ENCODE measurements at places on chromosomes 11 and 22.

- DNase-seq = no peak
Observed at GRCh38 chr11:67022961-67023956, at the start of gene SYT12. Gene SYT12 (plus strand): TSS chr11:67023134. CDS start chr11:67030145, 7,011 bp downstream.

DNA sequence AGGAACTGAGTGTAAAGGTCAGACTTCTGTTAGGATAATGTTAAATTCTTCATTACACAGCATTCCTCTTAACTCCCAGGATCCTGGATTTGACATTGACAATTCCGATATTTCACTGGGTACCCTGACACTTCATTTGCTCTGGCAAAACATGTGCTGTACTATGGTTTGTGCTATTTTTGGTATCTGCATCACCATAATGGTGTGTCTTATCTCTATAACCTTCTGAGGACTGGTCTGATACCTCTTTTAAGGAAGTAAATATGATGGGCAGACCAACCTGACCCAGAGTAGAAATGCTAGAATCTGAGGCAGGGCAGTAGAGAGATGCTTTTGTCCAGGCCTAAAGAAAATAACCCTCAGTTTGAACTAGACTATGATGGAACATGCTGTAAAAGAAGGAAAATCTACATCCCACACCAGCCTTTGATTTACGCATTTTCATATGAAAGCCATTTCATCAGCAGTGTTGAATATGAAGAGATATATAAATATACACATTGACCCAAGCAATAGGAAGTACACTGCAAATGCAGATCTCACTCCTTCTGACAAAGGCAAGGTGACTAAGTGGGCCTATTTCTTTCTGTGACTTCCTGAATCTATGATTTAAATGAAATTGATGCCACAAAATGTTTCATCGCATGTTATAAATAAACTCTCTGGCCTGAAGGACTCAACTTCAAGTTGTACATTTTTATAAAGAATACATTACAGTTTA lies 966.7 kb downstream of the DLG2 start:
- no peak for DNase-seq

GRCh38 chr22:41302811-41303210 lies 1.5 kb downstream of the ZC3H7B start:
- DNase-seq = no peak

DNA sequence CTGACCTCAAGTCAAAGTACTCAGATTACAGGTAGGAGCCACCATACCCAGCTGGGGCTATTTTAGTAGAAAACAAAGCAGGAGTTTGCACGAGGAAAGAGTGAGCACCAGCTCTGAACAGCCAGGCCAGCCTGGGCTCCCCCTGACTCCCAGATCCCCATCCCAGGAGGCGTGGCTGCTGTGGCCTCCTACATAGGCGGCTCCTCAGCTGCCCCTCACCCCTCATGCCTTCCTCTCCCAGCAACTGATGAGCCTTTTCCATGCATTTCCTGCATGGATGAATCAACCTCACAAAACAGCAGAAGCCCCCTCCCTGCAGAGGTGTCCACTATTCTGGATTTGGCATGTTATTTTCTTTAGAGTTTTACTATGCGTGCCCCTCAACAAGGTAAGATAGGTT lies 10.5 kb upstream of the FLRT1 start:
- DNase-seq = no peak

- no peak for DNase-seq
Observed at GRCh38 chr22:36874309-36874696, 13.5 kb downstream of the NCF4 start.

GRCh38 chr22:46273432-46274148 lies 5.8 kb downstream of the TTC38 start:
- no peak for DNase-seq

Data from HCEC 1CT (cell line).